AG09319 (cell line): ENCODE measurements at places on chromosomes 12 and 14.

- no peak for DNase-seq
Measured at GRCh38 chr14:100727873-100728240, 1.2 kb downstream of the DLK1 start.

GRCh38 chr14:91163316-91163715, 49.4 kb downstream of the DGLUCY start:
- DNase-seq: no peak

GRCh38 chr12:47927346-47927745, 22.6 kb upstream of the VDR start:
- no peak for DNase-seq

GRCh38 chr14:24429395-24430142, at the start of the genes CBLN3 and KHNYN:
Gene CBLN3 (minus strand): TSS chr14:24429668. CDS start chr14:24429054, 614 bp downstream.
Gene KHNYN (plus strand): TSS chr14:24429954. CDS start chr14:24430731, 777 bp downstream.
- DNase-seq: peak; percentile 86

- no peak for DNase-seq
Measured at GRCh38 chr12:121465921-121466793, 66.2 kb downstream of the RNF34 start.

- DNase-seq: no peak
Measured at GRCh38 chr14:93375673-93376156, 28.7 kb downstream of the COX8C start.

- DNase-seq: no peak
Measured at GRCh38 chr14:77593501-77593961, 22.9 kb downstream of the SPTLC2 start.

GRCh38 chr12:93968536-93969285, 179.7 kb upstream of the PLXNC1 start:
- DNase-seq: no peak

DNA sequence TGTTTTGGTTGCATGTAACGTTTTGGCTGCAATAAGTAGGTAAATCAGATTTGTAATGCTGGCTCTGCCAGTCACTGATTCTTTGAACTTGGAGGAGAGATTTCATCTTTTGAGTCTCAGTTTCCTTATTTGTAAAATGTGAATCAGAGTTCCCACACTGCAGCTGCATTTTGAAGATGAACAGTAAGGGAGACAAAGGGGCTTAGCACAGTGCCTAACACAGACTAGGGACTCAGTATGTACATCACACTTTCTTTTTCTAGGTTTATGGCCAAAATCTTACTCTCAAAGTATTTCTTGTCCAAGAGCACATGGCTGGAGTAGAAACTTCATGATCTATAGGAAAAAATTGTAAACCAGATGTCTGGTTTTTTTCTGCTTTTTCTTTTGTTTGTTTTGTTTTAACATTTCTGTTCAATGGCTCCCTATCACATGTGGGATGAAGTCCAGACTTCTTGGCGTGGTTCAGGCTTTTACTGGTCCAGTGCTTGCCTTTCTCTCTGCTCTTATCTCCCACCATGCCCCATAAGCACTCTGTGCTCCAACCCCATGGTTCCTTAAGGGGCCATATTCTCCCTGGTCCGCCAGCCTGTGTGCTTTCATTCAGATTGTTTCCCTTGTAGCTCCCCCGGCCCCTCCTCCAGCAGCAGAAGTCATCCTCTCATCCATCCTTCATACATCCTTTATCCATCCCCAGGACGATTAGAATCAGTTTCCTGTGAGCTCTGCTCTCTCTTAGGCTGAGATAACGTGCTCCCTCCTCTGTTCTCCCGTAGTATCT, 58.0 kb downstream of the SYNE2 start:
- no peak for DNase-seq
